Pancreas (tissue), 10 donors: ENCODE measurements at places on chromosomes 6 and 20. TPM values are rescaled to one million over a fixed set of nuclear protein-coding genes. Genes with fewer than 3 reads are reported as not detected.

DNA sequence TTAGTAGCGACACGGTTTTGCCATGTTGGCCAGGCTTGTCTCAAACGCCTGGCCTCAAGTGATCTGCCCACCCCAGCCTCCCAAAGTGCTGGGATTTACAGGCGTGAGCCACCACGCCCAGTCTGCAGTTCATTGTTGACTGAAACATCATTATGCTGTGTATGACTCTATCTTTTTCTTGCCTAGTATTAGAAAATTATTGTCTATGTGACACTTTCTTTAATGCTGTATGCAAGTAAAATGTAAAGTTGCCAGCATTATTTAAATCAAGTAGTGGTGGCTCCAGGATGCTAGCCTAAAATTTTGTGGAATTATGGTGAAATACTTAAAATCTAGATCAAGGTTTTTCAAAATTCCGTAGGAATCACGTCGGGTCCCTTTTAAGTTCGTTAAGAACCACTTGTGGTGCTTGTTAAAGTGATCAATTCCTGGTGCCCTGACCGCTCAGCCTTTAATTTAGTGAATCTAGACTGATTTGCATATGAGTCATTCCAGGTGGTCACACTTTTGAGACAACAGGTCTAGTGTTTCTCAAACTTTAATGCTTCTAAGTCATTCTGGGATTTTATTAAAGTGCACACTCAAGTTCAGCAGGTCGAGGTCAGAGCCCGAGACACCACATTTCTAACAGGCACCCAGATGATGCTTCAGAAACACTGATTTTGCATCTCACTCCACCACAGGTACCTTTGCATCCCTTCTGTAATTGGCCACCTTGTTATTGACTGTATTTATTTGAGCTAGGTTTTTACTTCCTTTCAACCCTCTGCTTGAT lies 132.6 kb upstream of the MTHFD1L start:
- no peak overlapping the region for H3K27ac ChIP-seq
- H3K27me3 ChIP-seq = no peaks in the 10 kb centered on the region
- H3K4me3 ChIP-seq = no peak overlapping the region

- no peak for DNase-seq
- H3K4me3 ChIP-seq = no peak overlapping the region
- no peak overlapping the region for H3K27ac ChIP-seq
- H3K27me3 ChIP-seq = no peaks in the 10 kb centered on the region
- no peaks in the 10 kb centered on the region for H3K4me1 ChIP-seq
- no peaks in the 10 kb centered on the region for H3K36me3 ChIP-seq
Observed at GRCh38 chr6:105250533-105250932, 70.7 kb upstream of the POPDC3 start.

DNA sequence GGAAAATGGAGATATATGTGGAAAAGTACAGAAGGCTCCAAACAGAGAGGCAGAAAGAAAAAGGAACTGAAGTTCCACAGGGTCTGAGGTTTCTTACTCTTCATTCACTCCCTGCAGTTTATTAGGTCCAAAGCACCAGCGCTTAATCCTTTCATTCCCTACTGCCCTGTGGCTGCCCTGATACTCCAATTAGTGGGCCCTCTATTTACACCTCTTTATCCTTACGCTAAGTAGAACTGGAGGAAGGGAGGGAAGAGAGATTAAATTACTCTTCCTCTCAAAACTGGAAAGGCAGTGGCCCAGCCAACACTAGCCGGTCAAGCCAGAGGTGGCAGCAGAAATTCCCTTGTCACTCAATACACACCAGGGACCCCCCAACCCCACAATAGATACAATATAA lies 20.4 kb downstream of the TRERF1 start:
- no peak overlapping the region for H3K27ac ChIP-seq
- no peak overlapping the region for H3K4me3 ChIP-seq
- no peaks in the 10 kb centered on the region for H3K27me3 ChIP-seq

GRCh38 chr20:40241596-40242343 lies 447.3 kb downstream of the MAFB start:
- H3K27me3 ChIP-seq = no peaks in the 10 kb centered on the region
- no peaks in the 10 kb centered on the region for H3K36me3 ChIP-seq
- H3K4me1 ChIP-seq = no peaks in the 10 kb centered on the region
- DNase-seq = no peak

DNA sequence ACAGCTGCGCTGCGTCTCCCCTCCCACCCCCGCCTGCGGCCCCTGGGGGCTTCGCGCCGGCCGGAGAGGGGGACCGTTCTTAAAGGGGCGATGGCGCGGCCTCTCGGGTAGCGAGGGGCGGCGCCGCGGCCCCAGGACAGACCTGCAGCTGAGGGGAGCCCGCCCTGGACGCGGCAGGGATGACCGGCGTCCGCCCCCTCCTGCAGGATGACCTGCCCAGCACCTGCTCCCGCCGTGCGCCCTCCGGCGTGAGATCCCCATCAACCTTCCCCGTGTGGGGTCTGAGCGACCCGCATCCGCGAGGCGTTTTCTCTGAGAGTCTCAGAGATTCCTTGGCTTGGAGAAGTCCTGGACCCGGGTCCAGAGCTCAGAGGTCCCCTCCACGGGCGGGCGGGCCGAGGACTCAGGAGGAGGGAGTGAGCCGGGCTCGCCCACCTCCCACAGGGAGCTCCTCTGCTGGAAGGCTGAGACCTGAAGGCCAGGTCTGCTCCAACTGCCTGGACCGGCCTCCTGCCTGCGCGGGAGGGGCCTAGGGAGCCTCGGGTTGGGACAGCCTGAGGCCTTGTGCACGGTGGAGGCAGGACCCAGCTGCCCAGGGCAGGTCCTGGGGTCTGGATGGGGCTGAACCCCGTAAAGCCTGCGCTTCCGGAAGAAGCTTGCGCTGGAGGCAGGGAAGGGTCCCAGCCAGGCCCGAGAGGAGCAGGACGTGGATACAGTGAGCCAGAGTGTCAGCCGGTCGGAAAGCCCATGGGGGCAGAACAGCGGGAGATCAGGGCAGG lies 532 bp upstream of the NKAIN4 start:
- H3K36me3 ChIP-seq = no peaks in the 10 kb centered on the region
- no peak overlapping the region for H3K4me3 ChIP-seq

DNA sequence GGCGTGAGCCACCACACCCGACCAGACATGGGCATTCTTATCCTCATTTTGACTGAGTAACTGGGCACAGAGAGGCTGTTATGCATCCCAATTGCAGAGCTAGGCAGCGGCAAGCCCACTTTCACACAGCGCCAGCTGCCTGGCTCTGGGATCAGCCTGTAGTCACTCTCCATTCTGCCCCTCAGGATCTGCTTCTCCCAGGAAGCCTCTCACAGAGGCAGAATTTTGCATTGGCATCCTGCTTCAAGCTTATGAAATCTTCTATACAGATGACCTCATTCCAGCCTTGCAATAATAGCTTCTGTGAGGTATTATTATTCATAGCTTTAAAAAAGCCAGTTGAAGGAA lies 37.0 kb upstream of the IER3 start:
- H3K36me3 ChIP-seq = no peaks in the 10 kb centered on the region
- no peak for DNase-seq
- H3K27ac ChIP-seq = peak overlapping the region; percentile 96
- no peaks in the 10 kb centered on the region for H3K27me3 ChIP-seq
- peak overlapping the region; percentile 8 for H3K4me3 ChIP-seq

GRCh38 chr6:6008089-6008647 lies 1.4 kb upstream of the NRN1 start:
- peaks cover 34% of the 10 kb centered on the region for H3K27me3 ChIP-seq
- no peaks in the 10 kb centered on the region for H3K36me3 ChIP-seq
- no peak for DNase-seq

GRCh38 chr6:125508793-125509192 lies 207.0 kb upstream of the HDDC2 start:
- no peaks in the 10 kb centered on the region for H3K27me3 ChIP-seq
- H3K4me3 ChIP-seq = no peak overlapping the region
- H3K4me1 ChIP-seq = no peaks in the 10 kb centered on the region
- no peak overlapping the region for H3K27ac ChIP-seq
- no peak for DNase-seq
- no peaks in the 10 kb centered on the region for H3K36me3 ChIP-seq

DNA sequence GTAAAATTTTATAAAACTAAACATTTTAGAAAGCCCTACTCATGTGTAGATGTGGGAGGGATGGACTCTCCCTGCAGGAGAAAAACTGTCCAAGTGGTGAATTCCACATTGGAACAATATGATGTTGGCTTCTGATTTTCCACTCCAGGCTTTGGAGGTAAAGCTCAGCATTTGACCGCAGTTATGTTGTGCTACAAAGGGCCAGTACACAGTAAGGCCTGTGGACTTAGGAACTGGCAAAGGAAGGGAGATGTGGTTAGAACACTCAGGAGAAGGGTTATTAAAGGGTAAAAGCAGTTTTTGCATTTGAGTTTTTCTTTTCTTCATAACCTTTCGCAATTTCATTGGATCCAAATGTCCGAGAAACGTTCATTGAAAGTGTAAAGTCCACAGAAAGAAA lies 150.3 kb upstream of the SASH1 start:
- no peaks in the 10 kb centered on the region for H3K27me3 ChIP-seq
- DNase-seq = no peak

GRCh38 chr20:13141546-13141945 lies 79.5 kb upstream of the ISM1 start:
- no peaks in the 10 kb centered on the region for H3K27me3 ChIP-seq
- H3K4me1 ChIP-seq = no peaks in the 10 kb centered on the region
- H3K4me3 ChIP-seq = no peak overlapping the region
- DNase-seq = no peak

DNA sequence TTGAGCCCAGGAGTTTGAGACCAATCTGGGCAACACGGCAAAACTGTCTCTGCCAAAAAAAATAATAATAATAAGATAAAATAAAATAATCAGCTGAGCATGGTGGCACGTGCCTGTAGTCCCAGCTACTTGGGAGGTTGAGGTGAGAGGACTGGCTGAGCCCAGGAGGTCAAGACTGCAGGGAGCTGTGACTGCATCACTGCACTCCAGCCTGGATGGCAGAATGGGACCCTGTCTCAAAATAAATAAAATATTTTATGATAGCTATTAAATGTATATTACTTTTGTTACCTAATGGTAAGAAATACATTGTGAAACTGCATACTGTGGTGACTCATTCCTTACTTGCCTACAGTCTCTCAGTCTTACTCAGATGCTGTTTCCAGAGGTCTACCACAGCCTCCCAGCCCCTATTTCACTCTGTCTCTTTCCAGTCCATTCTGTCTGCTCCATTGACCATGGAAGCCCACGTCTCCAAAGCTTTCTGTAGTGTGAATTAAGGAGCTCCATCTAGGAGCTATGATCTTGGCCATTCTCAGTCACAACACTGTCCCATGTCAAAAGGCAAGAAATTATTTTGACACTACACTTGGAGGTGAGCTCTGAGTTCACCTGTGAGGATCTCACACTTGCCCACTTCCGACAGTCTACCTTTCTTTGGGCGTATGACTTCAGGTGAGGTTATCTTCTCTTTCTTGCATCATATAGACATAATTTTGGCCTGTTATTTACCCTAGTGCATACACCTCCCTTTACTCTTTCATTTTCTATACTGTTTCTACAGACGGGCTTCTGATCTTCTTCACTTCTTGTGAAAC lies 22.4 kb upstream of the SNX9 start:
- H3K27me3 ChIP-seq = no peaks in the 10 kb centered on the region
- H3K4me3 ChIP-seq = no peak overlapping the region
- DNase-seq = no peak
- H3K4me1 ChIP-seq = no peaks in the 10 kb centered on the region
- no peak overlapping the region for H3K27ac ChIP-seq

DNA sequence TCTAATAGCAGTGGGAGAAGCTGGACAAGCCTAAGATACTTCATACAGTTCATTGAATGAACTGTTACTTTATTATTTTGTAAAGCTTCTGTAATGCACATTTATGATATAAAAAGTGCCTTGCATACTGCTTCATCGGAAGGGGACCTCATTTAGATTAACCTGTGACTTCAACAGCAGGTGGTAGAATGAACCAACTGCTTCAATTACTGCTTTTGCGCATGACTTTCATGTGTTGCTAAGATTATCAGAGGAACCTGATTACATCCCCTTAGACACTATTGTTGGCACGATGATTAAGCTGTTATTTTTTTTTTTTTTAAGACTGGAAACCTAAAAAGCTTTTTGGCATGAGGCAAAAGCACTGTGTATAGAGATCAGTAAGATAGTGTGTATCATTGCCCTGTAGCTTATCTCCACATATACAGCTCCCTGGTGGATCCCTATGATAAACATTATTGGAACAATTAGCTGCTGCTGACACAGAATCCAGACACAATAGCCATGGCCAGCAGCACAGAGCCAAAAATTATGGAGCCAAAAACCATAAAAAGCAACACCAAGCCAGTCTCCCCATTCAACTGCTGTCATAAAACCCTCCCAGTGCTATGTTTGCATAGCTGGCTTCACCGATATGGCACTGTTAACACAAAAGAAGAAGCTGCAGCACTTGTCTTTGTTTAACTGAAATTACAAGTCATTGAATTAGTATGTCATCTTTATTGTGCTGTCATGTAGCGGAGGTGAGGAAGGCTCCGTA lies 731.6 kb upstream of the MMS22L start:
- H3K27ac ChIP-seq = no peak overlapping the region
- DNase-seq = no peak
- H3K36me3 ChIP-seq = no peaks in the 10 kb centered on the region
- H3K27me3 ChIP-seq = no peaks in the 10 kb centered on the region

GRCh38 chr6:113653275-113653674 lies 203.9 kb upstream of the MARCKS start:
- no peak for DNase-seq
- peaks cover 12% of the 10 kb centered on the region for H3K4me1 ChIP-seq
- no peak overlapping the region for H3K27ac ChIP-seq

DNA sequence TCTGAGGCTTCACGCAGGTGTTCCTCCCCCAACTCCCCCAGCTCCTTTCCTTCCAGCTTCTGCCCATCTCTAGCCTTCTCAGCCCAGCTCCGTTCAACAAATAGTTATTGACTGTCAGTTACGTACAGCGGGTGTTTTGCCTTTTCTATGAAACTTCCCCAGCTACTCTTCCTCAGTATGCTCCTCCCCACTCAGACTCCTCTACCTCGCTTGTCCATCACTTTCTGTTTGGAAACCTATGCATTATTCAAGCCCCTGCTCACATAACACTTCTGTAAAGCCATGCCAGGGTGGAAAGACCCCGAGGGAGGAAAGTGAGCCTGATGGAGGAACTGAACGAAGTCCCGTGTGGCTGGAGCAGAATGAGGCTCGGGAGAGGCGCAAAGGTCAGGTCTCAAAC lies 44.2 kb upstream of the NR2E1 start:
- H3K27ac ChIP-seq = no peak overlapping the region
- no peaks in the 10 kb centered on the region for H3K4me1 ChIP-seq
- DNase-seq = no peak
- no peak overlapping the region for H3K4me3 ChIP-seq

Gene SCRT2
- polyA plus RNA-seq = 0.63 TPM

Gene SCUBE3
- polyA plus RNA-seq = 0.02 TPM

Gene LRRC1
- polyA plus RNA-seq = 7.2 TPM

Gene RSPH9
- polyA plus RNA-seq = 1.1 TPM

Gene BNIP5
- 1.1 TPM for polyA plus RNA-seq

Gene SLC22A3
- 0.42 TPM for polyA plus RNA-seq

Gene TREML2
- polyA plus RNA-seq = not detected
